Stimulated activated CD8-positive, alpha-beta memory T cell treated with anti-CD3 and anti-CD28 coated beads, Interleukin-15, amount 100 ng/mL, for 4 hours (primary cell): ENCODE measurements at places on chromosomes 7 and 10.

DNA sequence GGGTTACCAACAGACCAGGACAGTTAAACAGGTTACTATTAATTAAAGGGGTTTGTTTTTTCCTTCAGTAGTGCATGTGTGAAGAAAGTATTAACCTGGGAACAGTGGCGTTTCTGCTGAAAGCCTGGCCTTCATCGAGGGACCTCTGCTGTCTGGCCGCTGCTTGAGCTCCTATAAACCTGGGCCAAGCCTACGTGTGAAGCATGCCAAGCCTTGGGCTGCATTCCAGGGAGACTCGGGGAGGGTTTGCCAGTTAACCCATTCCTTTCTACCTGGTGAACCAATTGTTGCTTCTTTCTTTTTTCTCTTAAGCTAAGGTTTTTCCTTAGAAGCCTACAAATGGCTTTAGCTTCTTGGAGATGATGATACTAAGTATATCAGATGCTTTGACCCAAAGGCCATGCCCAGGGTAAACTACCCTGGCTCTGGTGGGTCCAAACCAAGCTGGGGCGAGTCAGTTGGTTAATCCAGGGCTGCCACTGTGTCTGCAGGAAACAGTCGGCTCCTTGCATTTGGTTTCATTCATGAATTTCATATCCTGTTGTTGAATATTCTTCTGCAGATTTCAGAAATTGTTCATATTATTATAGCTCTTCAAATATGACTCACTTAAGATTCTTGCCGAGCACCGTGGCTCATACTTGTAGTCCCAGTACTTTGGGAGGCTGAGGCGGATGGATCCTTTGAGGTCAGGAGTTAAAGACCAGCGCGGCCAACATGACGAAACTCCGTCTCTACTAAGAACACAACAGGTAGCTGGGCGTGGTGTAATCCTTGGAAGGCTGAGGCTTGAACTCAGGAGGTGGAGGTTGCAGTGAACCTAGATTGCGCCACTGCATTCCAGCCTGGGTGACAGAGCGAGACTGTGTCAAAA lies 23.8 kb downstream of the PFKP start:
- no peak for DNase-seq

DNA sequence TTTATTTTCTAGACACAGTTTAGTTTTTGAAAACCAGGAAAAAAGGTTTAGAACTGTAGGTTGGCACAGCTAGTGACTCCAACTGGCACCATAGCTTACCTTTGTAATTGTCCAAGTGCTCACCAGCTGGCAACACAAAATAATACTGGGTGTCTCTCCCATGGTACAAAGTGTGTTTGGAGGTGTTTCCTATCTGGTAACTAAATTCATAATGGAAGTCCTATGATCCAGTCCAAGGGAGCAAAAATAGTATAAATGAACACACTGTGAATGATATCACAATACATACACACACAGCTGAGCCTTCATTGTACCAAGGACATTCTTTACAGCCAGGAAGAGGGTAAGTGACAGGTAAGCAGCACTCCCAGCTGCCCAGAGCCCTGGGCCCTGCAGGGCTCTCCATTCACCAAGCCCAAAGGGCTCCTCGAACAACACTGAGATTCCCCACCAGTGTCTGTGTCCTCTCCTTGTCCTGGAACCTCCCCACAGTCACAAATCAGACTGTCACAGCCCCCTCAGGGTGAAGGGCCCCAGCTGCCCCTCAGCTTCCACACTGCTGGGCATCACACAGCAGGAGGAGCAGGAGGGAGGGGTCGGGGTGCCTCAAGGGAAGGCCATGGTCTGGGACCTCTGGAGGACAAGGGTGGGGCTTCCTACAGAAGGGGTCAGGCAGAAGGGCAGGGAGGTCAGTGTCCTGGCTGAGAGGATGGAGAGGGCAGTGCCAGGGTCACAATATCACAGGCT lies 72.1 kb downstream of the PKD1L1 start:
- no peak for DNase-seq

GRCh38 chr7:36860681-36861080 lies 136.4 kb upstream of the AOAH start:
- no peak for DNase-seq

DNA sequence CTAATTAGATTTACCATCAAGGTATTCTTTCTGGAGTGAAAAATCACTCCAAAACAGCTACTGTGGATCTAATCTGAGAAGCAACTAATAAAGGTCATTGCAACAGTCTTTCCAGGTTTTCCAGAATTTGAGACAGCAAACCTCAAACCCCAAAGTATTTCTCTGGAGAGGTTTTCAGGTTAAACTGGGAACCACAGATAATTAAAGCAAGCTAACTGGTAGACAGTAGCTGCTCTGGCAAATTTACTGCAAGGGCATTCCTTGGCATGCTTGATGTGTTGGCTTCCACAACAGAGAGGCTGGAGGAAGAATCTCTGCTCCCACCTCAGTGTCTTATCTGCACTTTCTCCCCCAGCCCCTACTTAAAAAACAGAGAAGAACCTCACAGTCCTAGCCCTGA lies 140.0 kb upstream of the NRBF2 start:
- DNase-seq, result no peak

- no peak for DNase-seq
Observed at GRCh38 chr7:144391823-144392255, 11.7 kb downstream of the NOBOX start.

DNA sequence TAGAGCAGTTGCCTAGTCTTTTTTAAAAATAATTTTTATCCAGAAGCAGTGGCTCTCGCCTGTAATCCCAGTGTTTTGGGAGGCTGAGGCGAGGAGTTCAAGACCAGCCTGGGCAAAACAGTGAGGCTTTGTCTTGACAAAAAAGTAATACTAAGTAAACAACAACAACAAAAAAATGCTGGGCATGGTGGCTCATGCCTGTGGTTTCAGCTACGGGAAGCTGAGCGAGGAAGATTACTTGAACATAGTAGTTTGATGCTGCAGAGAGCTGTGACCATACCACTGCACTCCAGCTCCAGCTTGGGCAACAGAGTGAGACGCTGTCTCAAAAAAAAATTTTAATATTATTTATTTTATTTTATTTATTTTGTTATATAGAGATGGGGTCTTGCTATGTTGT lies 31.3 kb upstream of the TPST1 start:
- no peak for DNase-seq

- no peak for DNase-seq
Observed at GRCh38 chr10:77763453-77764430, 126.1 kb upstream of the KCNMA1 start.

GRCh38 chr10:73999703-74000102 lies 1.8 kb downstream of the VCL start:
- no peak for DNase-seq

DNA sequence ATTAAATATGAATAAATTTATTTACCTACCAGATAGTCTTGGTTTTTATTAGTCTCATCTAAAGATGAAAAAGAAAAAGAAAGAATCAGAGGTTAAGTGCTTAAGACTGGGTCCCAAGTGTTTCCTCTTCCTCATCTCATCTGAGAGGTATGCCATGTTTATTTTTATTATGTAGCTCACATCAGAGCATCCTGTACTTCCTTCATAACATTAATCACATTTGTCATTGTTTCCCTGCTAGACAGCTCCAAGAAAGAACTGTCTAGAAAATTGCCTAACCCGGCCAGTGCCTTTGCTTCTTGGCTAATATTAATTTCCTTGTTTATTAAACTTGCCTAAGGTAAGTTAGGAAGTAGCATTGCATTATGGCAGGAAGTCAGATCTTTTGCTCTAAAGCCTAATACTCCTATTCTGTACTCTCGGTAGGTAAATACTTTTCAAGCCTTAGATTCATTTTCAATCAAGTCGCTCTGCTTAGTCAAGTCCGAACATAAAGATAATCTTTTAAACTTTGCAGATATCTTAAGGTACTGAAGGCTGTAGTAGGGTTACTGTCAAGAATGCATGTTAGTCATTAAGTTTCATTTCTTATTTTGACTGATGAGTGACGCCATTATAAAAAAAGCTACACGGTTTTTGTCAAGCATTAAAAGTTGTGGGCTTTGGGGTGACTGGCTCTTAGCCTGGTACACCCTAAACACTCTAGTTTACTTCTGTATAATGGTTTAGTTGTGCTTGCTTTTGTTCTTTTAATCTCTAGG lies 47.4 kb downstream of the ZMYND11 start:
- DNase-seq, result no peak

DNA sequence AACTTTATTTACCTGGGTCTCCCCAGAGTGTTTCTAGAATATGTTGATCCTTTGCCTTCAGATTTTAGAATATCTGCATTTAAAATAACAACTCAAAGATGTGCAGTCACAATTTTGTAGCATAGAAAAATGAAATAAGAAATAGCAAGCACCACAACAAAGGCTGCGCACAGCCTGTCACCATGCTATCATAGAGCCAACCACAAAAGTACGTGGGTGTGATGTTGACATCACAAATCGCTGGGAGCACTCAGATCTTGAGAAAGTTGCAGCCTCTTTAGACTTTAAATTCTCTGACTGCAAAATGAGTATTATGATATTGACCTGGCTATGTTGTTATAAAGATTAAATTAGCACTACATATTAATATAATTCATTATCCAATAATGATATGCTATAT lies 177.9 kb downstream of the TNS3 start:
- no peak for DNase-seq

DNA sequence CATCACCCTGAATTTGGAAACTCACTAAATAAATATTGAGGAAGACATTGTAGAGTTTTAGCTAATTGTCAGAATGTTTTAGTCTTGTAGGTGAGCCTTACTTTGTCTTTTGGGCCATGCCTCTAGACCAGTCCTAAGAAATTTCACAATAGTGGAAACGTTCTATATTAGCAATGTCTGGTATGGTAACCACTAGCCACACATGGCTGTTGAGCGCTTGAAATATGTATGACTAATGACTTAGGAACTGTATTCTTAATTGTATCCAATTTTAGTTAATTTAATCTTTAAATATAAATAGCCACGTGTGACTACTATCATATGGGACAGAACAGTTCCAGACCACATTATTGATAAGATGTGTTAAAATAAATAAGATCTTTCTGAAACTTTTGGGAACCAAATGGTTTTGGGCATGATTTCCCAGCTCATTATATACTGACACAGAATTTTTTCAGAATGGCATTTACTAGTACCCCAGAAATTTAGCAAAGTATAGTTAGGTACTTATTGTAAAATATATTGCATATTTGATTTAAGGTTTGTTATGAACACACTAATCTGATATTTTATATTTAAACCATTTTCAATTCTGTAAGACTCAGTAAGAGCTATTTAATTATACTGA lies 95.0 kb downstream of the VPS50 start:
- DNase-seq, result no peak

DNA sequence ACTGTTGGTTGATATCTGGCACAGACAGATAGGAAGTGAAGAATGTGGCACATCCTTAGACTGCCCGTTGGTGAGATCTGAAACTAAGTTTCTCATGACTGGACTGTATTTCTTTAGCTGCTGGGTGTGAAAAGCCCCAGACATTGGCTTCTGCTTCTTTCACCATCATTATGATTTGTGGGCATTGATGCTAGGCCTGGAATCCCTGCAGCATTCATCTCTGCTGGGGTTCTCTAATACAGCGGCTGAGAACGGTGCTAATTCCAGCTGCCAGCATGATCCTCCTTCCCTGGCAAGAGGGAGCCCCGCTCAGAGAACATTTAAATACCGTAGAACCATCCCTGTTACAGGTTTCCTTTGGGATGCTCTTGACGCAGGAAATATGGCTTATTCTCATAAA lies 26.2 kb downstream of the RBM20 start:
- DNase-seq, result no peak

- DNase-seq, result no peak
Observed at GRCh38 chr7:141039376-141039775, 24.6 kb upstream of the MRPS33 start.

DNA sequence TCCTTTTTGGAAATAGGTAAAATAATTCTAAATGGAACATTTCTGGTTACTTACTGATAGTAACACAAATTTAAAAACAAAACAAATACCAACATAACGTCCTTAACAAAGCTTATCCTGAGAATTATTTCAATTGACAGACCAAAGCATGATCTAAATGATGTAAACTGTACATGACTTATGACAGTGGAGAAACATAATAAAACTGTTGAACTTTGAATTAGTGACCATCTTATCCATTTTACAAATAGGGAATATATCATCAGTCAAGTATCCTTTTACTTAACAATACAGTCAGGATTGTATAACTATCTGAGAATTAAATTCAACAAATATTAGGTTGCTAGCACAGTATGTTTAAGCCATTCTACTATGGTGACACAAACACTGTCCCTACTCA lies 2.4 kb downstream of the IPMK start:
- no peak for DNase-seq

DNA sequence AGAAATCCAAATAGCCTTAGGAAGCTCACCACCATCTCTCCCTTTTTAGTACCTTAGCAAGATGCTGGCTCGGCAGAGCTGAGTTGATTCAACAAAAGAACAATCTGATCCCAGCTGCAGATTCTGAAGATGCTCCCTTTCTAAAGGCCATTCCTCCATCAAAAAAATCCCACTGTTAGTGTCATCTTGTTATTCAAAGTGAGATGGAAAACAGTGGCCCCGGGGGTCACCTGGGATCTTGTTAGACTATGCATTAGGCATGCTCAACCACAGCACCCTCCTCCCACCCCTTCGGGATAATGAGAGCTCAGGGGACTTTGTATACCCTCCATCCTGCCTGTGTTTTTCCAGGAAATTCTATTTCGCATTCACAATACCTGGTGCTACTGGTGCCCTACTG lies 2.4 kb downstream of the NCAPG2 start:
- DNase-seq, result no peak

DNA sequence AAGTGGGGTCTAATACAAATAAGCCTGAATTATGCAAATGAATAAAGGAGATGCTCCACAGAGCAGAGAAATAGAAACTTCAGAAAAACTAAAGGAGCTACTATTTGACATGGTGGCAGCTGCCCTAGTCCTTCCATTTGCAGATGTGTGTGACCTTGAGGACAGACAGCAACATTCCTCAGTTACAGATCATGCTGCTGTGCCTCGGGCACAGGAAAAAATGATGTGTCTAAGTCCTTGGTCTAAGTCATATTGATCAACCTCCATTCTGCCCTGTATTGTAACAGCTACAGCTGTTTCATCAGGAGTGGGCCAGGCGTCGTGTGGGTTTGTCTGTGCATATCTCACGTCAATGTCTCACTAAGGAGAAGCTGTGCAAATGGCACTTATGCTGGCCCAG lies 710.4 kb downstream of the TNS3 start:
- DNase-seq, result no peak

GRCh38 chr10:31384589-31384949 lies 65.6 kb downstream of the ZEB1 start:
- DNase-seq, result no peak

DNA sequence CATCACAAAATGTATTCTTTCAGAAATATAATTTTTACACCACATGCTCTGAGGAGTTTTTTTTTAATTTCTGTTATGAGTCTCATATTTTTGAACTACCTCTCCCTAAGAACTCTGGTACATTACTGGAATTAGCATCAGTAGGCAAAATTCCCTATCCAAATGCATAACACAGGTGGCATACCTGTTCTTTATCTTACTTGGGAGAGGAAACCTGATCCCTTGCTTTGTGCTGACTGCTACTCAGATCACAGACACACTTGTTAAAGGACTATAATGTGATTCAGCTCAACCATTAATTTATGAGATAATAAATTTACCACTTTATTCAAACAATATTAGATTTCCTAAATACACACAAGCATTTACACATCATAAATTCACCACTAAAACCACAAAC lies 617.2 kb downstream of the GRM8 start:
- no peak for DNase-seq
